ENCODE measurements at places on chromosomes 2 and 18.

DNA sequence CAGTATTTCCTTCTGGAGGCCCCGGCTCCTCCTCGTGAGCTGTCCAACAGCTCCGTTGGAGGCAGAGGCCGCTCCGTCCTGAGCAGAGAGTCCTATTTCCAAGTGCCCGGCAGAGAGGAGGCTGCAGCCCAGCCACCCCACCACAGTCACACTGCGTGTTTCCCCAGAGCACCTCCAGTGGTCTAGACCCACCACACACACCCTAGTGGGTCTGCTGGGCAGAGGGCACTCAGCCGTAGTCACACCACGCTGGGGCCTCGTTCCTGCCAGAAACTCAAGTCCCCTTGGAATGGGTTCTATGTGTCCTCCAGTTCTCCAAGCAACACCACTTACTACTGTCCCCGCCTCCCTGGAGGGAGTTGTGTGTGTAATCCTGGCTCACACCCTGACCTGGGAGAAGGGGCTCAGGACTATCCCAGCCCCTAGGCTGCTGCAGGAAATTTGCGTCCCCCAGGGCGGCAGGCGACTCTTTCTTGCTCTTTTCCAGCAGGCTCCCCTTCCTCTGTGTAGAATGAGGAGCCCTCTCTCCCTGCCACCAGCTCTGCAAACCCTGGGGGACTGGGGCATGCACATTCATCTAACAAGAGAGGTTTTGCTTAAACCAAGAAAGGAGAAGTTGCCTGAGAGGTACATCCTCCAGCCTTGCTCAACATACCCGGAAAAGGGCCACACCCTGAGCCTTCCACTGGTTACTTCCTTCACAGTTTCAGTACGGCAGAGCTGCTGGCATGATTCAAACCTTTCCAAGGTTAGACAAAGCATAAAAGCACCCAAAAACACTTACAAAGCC is 114.1 kb downstream of the NDUFA10 start:
- DNase-seq = no peak

- DNase-seq = no peak
These were observed 39.2 kb downstream of the GALNT1 start for GRCh38 chr18:35620765-35621164.

DNA sequence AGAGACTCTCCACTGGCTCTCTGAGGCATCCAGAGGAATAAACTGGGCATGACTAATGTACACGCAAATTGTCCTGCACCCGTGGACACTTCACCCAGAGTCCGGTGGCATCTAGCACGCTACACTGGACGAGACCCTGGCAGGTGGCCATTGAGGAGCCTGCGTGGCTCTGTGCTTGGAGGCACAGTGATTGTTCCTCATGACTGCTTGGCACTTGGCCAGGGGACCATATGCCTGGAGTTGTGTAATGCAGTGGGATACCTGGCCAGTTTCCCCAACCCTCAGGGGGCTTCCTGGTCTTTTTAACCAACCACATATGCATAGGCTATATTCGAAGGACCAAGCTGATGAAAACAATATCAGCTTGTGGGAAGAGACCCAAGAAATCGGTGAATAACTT is 66.6 kb downstream of the MTCL1 start:
- DNase-seq = no peak

GRCh38 chr2:128807317-128807716 is 488.6 kb upstream of the HS6ST1 start:
- no peak for DNase-seq

GRCh38 chr2:216802516-216803215 is 57.2 kb downstream of the TNP1 start:
- no peak for DNase-seq

GRCh38 chr2:138600732-138601457 is 99.3 kb downstream of the SPOPL start:
- DNase-seq = no peak

- DNase-seq = no peak
These were observed 35.2 kb downstream of the ST3GAL5 start for GRCh38 chr2:85853499-85854165.
